ENCODE measurements at places on chromosomes 3 and 15.

GRCh38 chr3:120144267-120144666, 50.0 kb upstream of the GSK3B start:
- no peak for DNase-seq

GRCh38 chr3:20056725-20057611, 16.7 kb downstream of the KAT2B start:
- DNase-seq: no peak

GRCh38 chr15:51144021-51144532, 49.4 kb upstream of the TNFAIP8L3 start:
- no peak for DNase-seq

- no peak for DNase-seq
Observed at GRCh38 chr3:16480861-16481545, 32.5 kb downstream of the RFTN1 start.

GRCh38 chr3:299590-300301, 103.2 kb downstream of the CHL1 start:
- no peak for DNase-seq

- no peak for DNase-seq
Observed at GRCh38 chr3:197001972-197002700, 27.5 kb downstream of the MELTF start.

DNA sequence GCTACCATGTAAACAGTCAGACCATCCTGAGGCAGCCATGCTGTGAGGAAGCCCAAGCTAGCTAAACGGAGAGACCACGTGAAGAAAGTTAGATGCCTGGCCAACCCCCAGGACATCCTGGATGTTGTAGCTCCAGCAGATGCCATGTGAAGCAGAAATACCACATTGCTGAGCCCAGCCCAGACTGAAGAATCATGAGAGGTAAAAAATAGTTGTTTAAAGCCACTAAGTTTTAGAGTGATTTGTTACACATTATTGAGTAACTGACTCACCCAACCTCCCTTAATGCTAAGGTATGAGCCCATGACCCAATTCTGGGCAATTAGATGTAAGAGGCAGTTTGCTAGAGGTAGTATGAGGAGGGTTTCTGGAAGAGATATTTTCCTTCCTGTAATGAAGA, 200.5 kb downstream of the THRB start:
- no peak for DNase-seq

DNA sequence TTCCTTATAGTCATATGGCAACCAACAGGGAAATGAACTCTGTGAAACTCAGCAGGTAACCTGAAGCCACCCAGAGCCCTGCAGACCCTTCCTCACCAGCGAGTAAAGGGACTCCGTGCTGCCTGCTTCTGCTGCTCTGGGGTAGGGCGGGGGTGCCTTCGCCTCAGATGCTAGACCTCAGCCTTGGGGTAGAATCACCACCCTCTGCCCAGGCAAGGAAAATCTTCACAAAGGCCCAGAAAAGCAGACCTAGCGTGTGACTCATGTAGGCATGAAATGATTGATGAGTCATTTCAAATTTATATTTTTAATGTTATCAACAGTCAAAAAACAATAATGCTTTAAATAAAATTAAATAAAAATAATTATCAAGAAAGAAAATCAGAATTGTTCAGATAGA, 6.6 kb downstream of the STIMATE start:
- DNase-seq: no peak

DNA sequence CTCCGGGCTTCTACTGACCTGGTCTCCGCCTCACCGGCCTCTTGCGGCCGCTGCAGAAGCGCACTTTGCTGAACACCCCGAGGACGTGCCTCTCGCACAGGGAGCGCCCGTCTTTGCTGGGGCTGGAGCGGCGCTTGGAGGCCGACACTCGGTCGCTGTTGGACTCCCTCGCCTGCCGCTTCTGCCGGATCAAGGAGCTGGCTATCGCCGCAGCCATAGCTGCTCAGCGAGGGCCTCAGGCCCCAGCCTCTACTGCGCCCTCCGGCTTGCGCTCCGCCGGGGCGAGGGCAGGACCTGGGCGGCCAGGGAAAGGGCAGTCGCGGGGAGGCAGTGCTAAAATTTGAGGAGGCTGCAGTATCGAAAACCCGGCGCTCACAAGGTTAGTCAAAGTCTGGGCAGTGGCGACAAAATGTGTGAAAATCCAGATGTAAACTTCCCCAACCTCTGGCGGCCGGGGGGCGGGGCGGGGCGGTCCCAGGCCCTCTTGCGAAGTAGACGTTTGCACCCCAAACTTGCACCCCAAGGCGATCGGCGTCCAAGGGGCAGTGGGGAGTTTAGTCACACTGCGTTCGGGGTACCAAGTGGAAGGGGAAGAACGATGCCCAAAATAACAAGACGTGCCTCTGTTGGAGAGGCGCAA, 319.2 kb downstream of the FGF12 start:
- DNase-seq: no peak

- DNase-seq: no peak
Observed at GRCh38 chr3:46438831-46439230, 25.9 kb downstream of the LTF start.

- no peak for DNase-seq
Observed at GRCh38 chr3:25856902-25857518, 67.1 kb downstream of the OXSM start.

GRCh38 chr3:107782054-107782453, 259.3 kb downstream of the BBX start:
- DNase-seq: no peak

DNA sequence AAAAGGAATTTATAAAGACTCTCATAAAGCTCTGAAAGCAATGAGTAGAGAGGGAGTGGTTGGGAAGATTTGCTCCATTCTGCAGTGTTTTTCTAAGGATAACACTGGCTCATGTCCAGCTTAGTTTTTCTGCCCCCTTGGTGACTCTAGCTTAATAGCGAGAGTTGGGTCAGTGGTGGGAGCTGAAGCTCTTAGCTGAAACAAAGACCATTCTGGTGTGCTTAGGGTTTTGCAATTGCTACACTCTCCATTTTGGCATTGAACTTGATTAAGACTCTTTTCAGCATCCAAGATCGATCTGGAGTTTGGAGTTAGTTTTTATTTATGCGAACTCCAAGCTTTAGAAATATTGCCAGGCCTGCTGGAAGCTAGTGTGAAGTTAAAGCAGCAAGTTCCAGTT, 98.0 kb downstream of the ATG7 start:
- no peak for DNase-seq

DNA sequence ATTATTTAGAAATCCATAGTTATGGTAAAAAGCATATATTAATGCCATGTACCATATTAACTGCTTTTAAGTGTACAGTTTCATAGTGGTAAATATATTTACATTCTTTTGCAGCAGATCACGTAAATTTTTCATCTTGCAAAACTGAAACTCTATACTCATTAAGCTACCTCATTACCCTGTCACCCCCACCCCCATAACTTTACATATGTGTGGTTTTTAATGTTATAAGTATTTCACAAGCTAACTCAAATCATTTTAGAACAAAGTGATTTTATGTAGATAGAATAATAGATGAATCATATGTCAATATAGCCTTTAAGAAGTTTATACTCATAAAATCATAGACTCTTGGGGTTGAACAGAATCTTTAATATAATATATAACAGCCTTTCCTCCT, 7.1 kb upstream of the TP63 start:
- no peak for DNase-seq

DNA sequence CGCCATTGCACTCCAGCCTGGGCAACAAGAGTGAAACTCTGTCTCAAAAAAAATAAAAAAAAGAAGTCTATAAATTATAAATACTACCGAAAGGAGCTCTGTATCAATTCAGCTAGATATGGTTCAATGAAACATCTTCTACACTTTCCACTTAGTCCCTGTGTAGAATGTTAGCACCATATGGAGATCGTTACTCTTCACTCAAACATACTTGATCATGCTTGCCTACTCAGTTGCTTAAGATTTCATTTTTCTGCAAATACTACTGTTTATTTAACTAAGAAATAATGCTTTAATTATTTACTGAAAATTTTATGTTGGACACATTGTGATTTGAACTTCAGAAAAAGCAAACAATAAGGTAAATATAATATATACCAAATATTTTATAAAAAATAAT, 17.1 kb upstream of the NANOGP8 start:
- no peak for DNase-seq
